ENCODE measurements at places on chromosomes 16 and 17.

DNA sequence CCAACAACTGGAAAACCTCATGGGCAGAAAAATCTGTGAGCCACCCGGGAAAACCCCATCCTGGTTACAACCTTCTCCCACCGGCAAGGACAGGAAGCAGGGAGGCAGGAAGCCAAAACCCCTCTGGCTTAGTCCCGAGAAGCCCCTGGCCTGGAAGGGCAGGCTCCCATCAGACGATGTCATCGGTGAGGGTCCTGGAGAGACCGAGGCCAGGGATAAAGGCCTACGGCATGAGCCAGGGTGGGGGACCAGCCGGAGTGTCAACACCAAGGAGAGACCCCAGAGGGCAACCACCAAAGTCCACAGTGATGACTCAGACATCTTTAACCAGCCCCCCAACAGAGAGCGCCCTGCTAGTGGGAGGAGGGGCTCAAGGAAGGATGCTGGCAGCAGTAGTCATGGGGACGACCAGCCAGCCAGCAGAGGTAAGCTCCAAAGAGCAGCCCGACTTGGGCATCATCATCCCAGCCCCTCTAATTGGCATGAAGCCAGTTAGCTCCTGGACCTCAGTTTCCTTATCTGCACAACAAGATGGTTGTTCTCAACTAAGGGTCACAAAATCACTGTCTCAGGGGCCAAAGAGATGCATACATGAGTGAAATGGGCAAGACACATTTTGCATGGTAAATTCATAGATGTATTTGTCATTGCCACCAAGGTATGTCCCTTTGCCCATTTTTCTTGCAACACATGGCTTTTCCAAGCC is 190.7 kb downstream of the KATNIP start:
- DNase-seq: no peak

DNA sequence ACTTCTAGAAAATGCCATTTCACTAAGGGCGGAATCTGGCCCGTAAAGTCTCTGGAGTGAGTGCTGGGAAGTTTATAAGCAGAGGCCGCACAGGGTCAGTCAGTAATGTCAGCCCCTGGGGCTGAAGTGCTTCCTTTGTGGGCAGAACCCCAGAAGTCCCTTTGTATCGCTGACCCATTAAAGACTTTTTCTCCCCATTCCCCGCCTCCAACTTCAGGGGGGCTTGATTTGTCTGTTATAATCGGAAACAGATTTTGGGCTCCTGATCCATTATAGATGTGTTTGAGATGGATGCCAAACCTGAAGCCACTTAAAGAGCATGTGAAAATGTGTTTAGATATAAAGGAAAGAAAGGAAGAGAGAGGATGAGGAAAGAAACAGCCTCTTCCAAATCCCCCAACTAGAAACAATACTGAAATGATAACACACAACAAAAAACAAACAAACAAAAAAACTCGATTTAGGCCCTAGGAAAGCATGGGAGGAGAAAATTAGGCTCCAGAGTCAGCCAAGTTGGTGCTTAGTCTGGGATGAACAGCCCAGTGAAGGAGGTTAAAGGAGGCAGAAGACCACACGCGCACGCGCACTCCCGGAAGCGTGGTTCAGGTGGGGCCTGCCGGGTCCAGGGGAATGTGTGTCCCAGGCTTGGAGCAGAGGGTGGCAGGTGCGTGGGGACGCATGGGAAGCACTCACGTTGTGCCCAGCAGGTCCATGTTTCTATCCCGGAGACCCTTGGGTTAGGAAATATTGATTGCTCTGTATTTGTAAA is 27.1 kb downstream of the MSI2 start:
- DNase-seq: no peak

GRCh38 chr17:62597920-62598319 is 29.6 kb upstream of the MRC2 start:
- no peak for DNase-seq

DNA sequence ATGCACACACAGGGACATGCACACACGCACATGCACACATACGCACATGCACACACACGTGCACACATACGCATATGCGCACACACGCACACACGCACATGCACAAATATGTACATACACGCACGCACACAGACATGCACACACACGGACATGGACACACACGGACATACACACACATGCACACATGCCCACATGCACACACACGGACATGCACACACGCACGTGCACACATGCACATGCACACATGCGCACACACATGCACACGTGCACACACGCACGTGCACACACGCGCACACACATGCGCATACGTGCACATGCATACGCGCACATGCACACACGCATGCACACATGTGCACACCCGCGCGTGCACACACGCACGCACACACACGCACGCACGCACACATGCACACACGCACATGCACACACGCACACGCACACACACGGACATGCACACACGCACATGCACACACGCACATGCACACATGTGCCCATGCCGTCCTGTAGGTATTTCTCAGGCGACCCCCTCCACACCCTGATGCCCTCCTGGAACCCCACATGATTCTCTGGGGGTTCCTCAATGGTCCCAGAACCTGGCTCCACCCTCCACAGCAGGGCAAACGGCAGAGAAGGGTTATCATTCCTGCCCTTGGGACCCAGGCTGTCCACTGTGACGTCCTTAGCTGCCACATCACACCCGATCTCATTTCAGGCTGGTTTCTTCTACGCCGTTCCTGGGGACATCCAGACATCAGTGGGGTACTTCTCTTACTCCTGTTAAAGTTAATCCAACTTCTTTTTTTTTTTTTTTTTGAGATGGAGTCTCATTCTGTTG is 9.6 kb upstream of the RBFOX3 start:
- DNase-seq: no peak
